ENCODE measurements at places on chromosomes 12 and 14.

- DNase-seq: no peak
Observed at GRCh38 chr12:30794591-30795409, 40.0 kb upstream of the CAPRIN2 start.

GRCh38 chr12:118463677-118464076, 87.3 kb downstream of the SUDS3 start:
- DNase-seq: no peak

DNA sequence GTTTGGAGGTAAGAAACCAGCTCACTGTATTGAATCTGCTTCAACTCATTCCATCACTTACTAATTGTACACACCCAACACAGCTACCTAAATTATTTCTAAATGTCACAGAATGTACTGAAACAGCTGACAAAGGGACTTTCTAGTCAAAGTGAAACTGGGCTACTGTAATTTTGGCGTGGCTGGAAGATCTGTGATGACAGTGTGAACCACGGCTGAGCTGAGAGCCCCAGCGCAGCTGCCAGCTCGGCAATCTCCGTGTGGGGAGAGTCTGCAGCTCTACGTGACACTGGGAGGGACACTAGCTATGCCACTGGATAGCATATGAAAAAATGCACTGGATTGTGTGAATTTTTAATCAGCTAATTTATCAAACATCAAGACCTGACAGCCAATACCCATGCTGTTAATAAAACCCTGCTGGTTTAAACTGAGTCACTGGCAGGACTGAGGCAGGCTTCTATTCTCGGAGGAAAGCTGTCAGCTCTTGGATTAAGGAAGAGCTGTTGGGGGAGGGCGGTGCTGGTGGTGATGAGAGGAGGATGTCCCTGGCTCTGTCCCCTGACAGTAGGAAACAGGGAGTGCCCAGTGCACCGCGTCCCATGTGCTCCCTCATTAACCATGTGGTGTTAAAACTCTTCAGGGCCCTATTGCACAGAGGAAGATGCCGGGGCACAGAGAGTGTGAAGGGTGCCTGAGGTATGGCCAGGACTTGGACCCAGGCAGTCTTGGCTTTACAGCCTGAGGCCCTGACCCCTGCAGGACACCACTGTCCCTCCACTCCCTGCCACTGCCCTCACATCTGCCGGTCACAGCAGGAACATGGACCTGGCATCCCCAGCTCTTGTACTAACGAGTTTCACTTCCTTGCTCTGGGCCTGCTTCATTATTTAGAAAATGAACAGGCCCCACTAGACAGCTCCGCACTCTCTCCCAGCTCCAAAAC, 13.3 kb downstream of the SLC15A4 start:
- DNase-seq: no peak

DNA sequence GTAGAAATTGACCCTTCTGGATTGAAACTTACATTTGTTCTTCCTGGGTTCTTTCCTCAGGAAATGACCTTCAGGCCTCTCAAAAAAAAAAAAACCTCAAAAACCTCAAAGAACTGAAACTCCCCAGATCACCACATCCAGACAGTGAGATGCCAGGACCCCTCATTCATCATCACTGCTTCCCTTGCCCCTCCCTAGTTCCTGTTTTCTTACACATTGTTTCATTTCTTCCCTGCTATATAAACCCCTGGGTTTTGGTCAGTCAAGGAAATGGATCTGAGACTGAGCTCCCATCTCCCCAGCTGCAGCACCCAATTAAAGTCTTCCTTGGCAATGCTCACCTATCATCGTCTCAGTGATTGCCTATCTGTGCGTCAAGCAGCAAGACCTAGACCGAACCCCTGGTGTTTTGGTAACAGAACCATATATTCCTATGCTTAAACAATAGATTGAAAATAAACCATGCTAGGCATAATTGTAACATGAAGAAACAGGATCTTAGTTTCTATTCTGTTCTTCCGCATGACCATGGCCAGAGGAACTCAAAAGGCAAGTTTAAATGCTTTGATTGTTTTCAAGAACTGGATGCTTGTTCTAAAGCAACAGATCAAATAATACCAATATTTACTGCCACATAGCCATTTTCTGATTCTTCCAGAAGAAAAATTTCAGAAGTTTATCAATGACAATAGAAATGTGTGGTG, 108.0 kb upstream of the MAX start:
- DNase-seq: no peak

DNA sequence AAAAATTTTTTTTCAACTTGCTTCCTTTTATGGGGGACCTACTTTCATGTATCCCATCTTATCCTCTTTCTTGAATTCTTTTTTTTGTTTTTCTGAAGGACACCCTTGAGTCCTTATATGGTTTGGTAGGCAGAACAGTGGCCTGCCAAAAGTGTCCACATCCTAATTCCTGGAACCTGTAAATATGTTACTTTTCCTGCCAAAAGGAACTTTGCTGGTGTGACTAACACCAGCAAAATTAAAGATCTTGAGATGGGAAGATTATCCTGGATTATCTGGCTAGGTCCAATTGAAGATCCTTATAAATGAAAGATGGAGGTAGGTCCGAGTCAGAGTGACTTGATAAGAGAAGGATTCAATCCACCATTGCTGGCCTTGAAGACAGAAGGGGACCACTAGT, 5.3 kb downstream of the NUBPL start:
- DNase-seq: no peak

GRCh38 chr12:54352022-54352531, 12.2 kb downstream of the GPR84 start:
- no peak for DNase-seq

DNA sequence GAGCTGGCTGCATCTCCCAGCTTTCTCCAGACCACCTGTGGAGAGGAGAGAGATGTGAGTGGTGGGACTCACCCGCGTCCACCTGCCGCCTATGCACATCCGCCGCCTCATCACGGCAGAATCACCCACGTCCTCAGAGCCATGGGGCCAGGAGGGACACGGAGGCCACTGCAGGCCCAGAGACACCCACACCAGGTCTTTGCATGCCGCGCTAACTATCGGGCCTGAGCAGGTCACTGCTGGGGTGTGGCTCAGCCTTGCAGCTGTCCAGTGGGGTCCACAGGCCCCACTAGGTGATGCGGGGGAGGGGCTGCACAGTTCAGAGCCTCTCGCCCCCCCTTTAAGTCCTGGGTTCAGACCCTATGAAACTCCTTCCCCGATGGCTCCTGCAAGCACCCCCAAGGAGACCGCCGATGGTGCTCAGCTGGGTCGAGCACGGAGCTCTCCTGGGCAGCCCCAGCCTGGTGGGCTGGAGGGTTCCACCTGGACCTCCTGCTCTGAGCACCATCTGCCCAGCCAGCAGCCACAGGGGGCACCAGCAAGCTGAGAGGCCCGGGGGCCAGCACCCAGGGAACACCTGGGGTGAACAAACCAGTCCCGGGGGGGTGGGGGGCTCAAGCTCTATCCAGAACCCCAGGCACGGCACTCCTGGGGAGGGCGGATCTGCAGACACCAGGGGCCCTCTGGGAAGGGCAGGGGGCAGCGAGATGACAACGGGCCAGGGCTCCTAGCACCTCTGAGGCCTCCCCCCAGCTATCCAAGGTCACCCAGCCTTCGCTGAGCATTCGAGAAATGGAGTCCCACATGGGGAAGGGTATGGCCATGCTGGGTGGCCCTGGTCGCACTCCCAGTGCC, 34.3 kb downstream of the CCNK start:
- DNase-seq: no peak

GRCh38 chr14:71931492-71932228, 569 bp upstream of the RGS6 start:
- DNase-seq: no peak

- DNase-seq: no peak
Observed at GRCh38 chr12:52448228-52448627, 3.7 kb downstream of the KRT6B start.

- no peak for DNase-seq
Observed at GRCh38 chr12:44511289-44511688, 364.8 kb downstream of the NELL2 start.

DNA sequence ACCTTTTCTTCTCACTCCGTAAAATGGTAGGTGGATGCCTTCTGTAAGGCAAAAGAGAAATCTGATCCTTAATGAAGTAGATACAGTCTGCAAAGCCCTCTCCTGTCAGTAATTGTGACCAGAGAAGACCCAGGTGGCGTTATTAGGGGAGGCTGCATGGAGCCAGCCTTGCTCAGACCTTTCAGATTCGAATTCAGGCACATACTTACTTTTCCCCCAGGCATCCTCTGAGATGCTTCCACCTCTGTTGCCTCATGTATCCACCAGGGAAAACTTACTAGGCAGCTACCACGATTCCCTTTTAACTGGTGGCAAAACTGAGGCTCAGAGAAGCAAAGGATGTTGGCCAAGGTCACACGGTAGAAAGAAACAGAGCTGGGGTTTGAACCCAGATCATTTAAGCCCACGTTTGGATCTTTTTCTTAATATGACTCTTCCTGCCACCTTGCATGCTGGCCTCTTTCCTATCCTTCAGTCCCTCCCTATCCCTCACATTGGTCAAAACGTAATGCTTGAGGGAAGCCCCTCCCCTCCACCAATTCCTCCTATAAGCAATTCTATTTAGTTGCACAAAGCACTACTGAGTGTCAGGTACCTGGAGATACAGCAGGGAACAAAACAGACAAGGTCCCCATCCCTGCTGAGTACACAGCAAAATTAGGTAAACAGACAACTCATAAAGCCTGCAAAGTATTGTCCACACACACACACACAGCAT, 179.4 kb downstream of the KSR2 start:
- DNase-seq: no peak

DNA sequence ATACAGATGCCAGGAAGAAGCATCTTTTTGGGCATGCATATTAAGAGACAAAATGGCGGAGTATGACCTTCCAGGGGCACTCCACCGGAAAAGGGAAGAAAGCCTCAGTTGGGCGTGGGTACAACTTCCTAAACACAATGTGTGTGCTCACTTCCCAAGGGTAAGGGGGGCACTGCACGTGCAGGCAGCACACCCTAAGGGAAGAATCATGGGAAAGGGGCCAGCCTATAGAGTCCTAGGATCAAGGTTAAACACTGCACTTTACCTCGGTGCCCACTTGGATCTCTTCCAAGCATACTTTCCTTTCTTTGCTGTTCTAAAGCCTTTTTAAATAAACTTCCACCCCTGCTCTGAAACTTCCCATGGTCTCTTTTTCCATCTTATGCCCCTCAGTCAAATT, 14.8 kb downstream of the OR6J1 start:
- DNase-seq: no peak

DNA sequence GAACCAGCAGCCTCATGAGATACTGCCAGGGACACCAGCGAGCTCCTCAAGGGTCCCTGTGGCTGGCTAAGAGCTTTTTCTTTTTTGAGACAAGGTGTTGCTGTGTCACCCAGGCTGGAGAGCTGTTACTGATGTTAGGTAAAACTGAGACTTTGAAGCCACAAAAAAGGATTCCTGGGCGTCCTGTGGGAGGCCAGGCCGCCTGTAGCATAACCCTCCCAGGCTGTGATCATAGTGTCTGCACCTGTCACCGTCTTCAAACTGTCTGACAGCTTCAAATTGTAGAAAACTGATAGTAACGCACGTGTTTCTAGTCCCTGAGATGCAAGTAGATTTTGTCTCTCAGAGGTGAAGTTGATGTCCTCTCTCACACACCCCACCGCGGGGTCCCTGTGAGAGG, 4.1 kb downstream of the ZFYVE21 start:
- no peak for DNase-seq

- no peak for DNase-seq
Observed at GRCh38 chr12:94504386-94504785, 44.7 kb upstream of the CEP83 start.

DNA sequence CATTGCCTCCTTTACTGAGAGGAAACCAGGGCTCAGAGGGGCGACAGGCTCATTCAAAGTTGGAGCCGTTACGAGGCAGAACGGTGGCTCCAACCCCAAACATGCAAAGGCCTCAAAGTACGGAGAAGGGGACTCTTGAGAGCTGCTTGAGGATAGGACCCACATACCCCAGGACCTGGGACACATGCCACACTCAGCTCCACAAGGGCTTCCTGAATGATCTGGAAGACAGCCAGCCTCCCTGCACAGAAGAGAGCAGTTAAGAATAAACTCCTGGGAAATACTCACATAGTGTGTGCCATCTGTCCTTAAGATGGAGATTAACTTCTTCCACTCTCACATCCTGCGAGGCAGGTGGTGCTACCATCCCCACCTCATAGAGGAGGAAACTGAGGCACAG, 26.6 kb upstream of the NXPH4 start:
- DNase-seq: no peak

- DNase-seq: no peak
Observed at GRCh38 chr12:90280033-90280432, 571.4 kb upstream of the ATP2B1 start.

GRCh38 chr12:98154850-98155249, 360.5 kb upstream of the TMPO start:
- DNase-seq: no peak

DNA sequence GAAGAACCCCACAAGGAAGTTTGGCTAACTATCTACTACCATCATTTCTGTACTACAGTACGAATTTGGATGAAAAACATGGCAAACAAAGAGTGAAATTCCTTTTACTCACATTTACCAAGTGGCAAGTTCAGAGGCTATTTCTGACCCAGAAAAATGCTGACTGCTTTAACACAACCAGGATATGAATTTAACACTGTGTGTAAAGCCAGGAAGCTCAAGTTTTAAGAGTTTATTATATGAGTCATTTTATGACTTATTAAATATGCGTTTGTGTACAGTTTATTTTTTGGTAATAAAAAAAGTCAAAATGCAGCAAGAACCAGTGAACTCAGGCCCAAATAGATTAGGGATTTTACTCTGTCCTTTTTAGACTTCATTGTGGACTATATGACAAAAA, 58.4 kb upstream of the STAC3 start:
- no peak for DNase-seq

DNA sequence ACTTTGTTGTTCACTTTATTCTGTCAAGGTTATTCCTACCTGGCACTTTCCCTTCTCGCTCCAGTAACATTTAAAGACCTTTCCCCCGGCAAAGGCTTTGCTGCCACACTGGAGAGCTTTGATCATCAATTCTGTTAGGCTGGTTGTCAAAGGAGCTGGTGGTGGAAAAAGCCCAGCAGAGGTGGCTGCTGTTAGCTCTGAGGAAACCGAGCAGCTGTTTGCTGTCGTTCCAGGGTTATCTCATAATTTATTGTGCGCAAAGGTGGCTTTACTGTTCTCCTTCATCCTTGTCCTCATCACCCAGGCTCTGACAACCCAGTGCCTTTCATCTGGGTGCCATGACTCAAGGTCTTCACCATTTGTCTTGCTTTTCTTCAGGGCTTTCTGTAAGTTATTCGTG, 38.2 kb upstream of the CRADD start:
- DNase-seq: no peak

DNA sequence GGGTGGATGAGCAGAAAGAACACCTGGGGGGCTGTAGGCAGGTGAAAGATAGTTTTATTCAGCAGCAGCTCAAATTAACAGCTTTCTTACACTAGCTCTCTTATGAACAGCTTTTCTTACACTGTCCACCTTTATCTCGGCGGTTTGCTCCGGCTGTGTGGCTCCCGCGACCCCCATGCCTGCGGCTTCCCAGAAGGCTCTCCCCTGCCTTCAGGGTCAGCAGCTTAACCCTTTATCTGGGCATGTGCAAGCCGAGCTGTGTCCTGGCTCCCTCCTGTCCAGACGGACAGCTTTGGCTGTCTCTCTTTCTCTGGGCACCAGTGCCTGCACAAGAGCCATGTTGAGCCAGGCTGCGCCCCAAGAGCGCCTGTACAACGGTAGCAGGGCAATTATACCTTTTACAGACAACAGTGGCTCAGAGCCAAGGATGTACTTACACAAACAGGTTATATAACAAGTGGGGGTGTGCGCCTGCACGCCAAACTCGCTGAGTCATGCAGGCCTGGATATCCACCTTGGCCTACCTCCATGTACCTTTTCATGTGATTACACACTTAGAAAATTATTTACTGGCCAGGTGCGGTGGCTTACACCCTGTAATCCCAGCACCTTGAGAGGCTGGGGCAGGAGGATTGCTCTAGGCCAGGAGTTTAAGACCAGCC, 28.5 kb upstream of the KLHL42 start:
- DNase-seq: no peak

- DNase-seq: no peak
Observed at GRCh38 chr14:84197704-84198103, 1332.2 kb upstream of the FLRT2 start.
